Activated CD8-positive, alpha-beta T cell treated with anti-CD3 and anti-CD28 coated beads for 36 hours (primary cell): ENCODE measurements at places on chromosomes 2 and 18. TPM values are rescaled to one million over a fixed set of nuclear protein-coding genes. Genes with fewer than 3 reads are reported as not detected.
A peak's percentile ranks its signal among the peaks of the same experiment; 100 is the strongest.

DNA sequence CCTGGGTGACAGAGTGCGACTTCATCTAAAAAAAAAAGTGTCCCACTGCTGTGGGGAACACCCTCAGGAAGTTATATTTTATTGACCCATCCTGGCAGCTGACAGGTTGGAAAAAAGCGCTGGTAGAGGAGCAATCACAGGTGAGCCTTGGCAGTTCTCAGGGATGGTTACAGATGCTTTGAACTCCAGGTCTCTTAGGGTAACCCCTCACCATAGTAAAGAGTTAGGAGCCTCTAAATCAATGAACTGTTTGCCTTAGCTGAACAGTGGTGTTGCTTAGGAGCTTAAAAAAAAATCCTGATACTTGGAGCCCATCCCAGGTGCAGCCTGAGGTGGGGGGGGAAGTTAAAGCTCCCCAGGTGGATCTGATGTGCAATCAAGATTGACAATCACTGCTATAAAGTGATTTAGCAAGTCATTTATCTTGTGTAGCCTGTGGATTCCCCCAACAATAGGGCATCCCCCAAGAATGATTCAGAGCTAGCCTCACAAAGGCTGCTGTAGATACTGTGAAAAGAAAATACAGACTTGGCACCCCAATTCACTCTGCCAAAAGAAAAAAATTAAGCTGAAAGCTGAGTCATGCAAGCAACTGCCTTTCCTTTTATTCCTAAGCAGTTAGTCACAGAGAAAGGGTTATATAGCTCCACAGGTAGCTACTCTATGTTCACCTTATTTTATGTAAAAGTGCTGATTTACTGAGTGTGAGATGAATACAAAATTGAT lies 14.8 kb downstream of the SLC16A14 start:
- DNase-seq = peak; percentile 42

DNA sequence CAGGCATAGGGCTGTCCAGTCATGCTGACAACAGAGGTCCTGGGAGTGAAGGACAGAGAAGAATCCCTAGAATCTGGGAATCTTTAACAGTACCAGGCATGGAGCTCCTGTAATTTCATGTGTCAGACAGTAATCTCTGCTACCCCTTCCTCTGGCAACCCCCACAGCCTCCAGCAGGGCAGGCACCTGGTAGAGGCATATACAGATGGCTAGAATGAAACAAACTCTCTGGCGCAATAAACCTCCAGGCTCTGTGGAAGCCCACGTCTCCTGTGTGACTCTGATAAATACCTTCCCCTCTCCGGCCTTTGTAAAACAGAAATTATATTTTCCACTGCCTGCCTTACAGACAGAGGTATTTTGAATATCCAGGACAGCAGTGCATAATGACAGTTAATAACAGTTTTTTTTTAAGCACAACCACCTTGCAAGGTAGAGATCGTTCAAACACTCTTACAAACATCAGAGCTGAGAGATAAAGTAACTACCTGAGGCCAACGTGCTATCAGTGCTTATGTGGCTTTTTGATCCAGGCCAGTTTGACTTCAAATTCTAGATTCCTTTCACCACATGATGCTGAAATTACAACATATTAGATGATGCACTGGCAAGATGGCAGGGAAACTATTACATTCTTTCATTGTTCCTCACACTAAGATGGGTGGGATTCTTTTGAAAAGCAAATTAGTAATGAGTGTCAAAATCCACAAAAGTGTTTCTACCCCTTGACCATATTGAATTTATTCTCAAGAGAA lies 47.7 kb upstream of the TMEM247 start:
- no peak for DNase-seq

GRCh38 chr2:188235364-188235763 lies 56.3 kb upstream of the GULP1 start:
- peak; percentile 73 for DNase-seq

The CAPN14 gene
- total RNA-seq = 0.59 TPM

DNA sequence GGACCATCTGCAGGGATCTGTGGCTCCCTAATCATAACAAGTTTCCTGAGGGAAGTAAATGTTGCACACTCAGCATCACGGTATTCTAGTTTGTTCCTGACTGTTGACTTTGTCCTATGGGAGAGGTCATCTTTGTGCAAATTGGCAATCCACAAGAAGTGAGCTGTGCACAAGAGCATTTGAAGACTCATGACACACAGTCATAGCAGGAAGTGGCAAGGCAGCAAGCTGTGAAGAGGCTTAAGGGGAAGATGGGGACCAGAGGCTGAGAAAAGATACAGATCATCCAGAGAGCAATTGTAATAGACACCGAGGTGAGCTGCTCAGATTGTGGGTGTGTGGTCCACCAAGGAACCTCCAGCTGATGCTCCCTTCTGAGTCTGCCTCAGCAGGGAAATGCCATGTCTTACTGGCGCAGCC lies 2.7 kb downstream of the TNP1 start:
- peak; percentile 60 for DNase-seq

GRCh38 chr2:231129216-231129615 lies 4.4 kb upstream of the HTR2B start:
- no peak for DNase-seq

DNA sequence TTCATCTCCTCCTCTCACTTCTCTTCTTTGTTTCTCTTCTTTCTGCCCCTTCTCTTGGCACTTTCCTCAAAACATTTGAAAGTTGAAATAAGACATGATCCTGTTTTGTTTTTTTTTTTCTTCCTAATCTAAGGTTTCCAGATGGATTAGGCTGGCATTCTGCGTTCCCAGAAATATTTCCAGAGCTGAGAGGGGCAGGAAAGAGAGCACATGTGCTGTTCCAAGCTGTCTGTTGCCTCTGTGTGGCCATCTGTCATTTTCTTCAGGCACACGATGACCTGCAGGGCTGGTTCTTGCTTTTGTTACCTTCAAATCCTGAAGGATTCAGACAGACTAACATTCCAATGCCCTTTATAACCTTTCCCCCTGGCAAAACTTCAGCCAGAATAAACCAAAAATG lies 142.9 kb downstream of the RNF144A start:
- DNase-seq = no peak

DNA sequence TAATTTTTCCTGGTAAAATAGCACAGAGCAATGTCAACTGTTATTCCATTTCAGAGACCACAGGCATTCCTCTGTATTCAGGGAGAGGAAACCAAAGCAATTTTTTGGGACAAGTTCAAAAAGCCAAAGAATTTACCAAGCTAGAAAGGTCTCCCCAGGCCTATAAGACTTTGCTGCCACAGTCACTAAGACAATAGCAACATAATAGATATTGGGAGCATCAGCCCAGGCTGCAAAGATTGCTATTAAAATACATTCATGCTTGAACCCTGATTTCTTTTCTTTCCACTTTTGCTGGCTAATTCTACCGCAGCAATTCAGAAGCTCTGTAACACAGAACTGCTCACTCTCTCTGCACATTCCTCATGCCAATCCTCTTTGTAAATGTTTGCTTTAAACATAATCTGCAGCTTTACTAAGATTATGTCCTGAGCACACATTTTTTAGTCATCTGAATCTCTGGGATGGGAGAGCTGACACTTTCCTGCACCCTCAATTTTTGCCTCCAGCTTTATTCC lies 76.3 kb downstream of the CLHC1 start:
- DNase-seq = no peak

DNA sequence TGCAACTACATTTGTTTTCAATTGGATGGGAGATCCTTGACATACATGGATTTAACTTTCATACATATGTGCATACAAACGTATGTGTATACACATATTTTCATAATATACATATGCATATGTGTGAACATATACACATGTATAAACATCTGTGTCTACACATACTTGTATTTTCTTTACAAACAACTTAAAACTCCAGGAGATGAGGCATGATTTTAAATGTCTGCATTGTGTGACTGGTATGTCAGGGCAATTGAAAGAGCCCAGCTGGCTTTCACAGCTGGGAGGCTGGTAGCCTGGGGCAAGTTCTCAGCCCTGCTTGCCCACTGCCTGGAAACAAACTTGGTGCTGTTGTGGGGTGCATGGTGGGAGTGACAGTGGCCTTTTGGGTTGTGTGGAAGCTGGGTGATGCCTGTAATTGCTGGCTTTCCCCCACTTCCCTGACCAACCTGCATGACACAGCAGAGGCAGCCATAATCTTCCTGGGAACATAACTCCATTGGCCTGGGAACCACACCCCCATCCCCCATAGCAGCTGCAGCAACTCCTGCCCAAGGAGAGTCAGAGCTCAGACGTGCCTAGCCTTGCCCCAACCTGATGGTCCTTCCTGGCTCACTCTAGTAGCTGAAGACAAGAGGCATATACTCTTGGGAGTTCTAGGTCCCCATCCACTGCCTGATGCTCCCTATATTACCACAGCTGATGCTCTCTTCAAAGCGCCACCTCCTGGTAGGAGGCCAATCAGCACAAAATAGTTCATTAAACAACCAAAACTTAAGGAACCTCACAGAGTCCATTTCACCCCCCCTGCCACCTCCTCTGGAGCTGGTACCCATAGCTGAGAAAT lies 158.3 kb downstream of the CERS6 start:
- DNase-seq = peak; percentile 33

- DNase-seq = no peak
Observed at GRCh38 chr2:241775223-241776177, 1.1 kb upstream of the GAL3ST2 start.

- peak; percentile 46 for DNase-seq
Observed at GRCh38 chr2:191635333-191636234, 42.4 kb upstream of the NABP1 start.

- DNase-seq = no peak
Observed at GRCh38 chr18:62554061-62554815, 31.4 kb downstream of the ZCCHC2 start.

The GEN1 gene
- 19.8 TPM for total RNA-seq

DNA sequence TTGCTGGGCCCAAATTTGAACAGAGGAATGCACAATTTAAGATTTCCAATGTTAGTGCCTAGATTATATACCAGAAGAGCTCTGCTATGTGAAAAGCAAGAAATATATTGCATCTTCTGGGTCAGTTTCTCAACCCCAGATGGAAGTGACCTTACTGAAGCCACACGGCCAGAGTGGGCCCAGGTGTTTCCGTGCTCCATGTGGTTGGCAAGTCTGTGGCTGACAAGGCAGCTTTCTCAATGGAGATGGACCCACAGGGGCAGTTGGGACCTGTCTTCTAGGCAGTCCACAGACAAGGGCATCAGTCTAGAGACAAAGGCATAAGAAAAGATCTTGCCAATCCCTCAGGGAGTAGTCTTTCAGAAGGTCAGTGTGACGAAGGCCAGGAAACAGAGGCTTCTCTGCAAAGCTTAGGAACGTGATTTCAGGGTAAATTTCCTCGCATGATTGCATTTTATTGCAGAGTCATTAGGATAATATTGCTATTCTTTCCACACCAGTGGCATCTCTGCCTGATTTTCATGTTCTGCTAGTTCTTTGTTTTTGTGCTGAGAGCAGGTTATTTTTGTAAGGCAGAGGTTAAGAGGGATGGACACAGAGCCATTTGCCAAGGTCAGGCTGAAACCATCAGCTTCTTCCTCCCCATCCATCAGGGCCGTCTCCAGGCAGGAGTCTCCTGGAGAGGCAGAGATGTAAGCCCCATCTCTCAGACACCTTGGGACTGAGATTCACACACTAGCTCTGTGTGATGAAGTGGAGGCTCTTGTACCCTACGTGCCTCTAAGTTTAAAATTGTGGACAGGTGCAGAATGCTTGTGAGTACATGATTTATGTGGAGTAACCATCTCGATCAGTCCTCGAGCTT lies 202.1 kb downstream of the ANKRD30B start:
- no peak for DNase-seq

DNA sequence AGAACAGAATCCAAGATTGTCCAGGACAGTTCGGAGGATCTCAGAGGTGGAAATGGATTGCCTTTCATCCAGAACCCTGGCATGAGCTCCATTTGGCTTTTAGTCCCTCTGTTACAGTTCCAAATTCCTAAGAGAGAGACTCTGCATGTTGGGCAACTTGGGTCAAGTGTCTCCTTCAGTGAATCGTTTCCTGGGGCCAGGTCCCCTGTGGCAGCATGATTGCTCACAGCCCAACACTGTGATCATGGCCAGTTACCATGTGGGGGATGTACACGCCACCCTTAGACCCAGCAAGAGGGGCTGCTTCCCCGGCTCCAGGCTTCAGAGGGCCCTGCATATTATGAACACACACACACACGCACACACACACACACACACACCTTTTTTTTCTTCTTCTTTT lies 118.6 kb upstream of the GLI2 start:
- no peak for DNase-seq

GRCh38 chr2:4618141-4618540 lies 914.8 kb downstream of the DCDC2C start:
- no peak for DNase-seq

The COL6A3 gene
- 4.0 TPM for total RNA-seq

The CXCR1 gene
- total RNA-seq = not detected

GRCh38 chr2:163737190-163737439 lies 1.3 kb upstream of the FIGN start:
- no peak for DNase-seq

- DNase-seq = no peak
Observed at GRCh38 chr2:98280376-98281102, 65.7 kb upstream of the CNGA3 start.

DNA sequence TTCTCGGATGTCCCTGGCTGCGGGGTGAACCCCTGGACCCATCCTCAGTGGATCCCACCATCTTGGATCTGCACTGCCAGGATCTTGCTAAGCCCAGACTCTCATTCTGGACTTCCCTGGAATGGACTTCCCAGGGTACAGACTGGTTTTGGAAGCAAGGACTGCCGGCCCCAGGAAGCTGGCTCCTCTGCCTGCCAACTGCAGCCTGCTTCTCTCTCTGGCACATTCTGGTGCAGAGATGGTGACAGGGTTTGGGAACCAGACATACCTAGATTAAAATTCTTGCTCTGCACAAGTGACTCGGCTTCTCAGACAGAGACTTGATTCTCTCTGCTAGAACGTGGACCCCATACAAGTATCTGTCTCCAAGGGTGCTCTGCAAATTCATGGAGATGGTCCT lies 29.4 kb downstream of the ACKR3 start:
- no peak for DNase-seq

DNA sequence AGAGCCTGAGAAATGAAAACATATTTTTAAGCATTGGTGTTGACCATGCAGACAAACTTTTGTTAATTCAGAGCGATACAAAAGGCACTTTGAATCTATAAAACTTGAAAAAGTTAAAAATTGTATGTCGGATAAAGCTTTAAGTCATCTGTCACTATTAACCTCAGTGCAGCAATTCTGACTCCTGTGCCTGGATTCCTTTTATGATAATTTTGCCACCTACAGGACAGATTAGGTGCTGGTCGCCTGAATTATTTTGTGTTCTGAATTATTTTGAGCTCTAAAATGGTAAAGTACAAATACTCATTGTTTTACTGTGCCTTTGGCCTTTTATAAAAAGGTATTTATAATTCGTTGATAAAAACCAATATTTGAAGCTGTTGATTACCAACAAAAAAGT lies 19.4 kb upstream of the RNF138 start:
- peak; percentile 22 for DNase-seq

The TRABD2A gene
- total RNA-seq = 56.3 TPM
